Caudate nucleus (tissue), 63 donors: ENCODE measurements at places on chromosomes 1 and 21.

DNA sequence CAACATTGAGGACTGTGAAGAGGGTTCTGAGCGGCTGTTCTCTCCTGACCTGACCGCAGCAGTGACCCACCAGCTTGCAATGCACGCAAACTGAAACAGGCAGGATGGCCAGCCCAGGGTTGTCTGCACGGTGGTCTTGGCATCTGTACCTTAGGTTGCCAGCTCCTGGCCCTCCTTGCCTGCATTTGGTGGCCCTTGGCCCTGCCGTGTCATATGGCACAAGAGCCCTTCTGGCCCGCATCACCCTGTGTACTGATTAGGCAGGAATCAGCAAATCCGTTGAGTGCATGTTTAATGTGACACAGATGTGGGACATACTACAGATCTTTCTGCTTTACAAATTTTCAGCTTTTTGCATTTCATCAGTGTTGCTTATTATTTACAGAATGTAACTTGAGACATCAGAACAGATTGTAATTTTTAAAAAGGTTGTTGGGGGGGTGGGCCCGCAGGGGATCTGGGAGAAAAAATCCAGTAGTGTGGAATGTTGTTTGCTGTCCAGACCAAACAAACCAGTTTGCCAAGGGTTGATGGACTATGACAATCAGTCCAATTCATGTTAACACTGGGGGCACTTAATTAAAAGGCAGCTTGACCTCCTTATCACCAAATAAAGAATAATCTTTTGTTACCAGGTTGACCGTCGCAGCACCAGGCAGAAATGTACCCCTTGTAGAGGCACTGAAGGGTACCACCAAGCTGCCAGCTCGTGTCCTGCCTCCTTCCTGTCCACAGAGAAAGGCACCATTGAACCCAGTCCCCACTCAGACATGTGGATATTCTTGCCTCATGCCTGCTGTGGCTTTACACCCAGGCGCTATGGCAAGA, 132.6 kb downstream of the DHRS3 start:
- DNase-seq, result no peak

DNA sequence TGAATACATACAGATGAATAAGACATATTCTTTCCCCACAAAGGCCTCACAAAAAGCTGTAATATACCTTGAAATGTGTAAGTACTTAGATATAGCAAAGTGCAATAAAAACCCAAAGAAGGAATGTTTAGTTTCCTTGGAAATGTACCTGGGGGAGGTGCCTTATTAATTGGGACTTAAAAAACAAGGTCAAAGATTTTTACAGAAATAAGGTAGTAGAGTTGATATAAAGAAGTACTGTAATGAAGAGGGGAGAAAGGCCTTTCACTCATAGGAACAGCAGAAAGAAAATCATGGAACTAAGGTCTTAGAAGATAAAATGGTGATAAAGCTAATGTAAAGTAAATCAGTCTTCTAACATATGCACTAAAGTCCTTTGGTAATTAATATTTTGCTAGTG, 153.9 kb upstream of the B3GALT2 start:
- no peak for DNase-seq

DNA sequence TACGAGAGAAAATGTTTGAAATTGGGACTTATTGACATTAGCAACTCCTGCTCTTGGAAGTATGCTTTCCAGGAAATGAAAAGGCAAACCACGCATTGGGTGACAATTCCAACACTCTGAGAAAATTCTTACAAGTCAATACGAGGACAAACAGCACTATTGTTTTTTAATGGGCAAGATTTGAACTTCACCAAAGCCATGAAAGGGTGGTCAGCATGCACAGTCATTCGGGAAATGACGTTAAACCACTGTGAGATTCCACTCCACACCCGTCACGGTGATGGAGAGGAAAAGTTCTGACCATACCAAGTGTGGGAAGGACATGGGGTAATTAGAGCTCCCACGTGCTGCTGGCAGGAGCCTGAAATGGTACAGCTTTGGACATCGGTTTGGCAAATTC, 12.2 kb upstream of the PRXL2B start:
- DNase-seq, result no peak

- DNase-seq, result no peak
Observed at GRCh38 chr1:207847116-207847515, 63.8 kb downstream of the CD34 start.
